ENCODE measurements at places on chromosomes 12 and 14. TPM values are rescaled to one million over a fixed set of nuclear protein-coding genes. Genes with fewer than 3 reads are reported as not detected.

Gene EFCAB11
- polyA plus RNA-seq: 7.9 TPM

Gene PHLDA1
- 6.6 TPM for polyA plus RNA-seq

Gene REP15
- not detected for polyA plus RNA-seq

Gene PAX9
- not detected for polyA plus RNA-seq

Gene LIN7A
- polyA plus RNA-seq: 36.4 TPM

Gene WBP11
- 11.2 TPM for polyA plus RNA-seq

Gene ADAM21
- polyA plus RNA-seq: 0.58 TPM

Gene HNRNPC
- polyA plus RNA-seq: 1,176 TPM

Gene KRT78
- polyA plus RNA-seq: not detected

Gene TMEM63C
- polyA plus RNA-seq: 14.6 TPM

Gene RECQL
- 28.8 TPM for polyA plus RNA-seq

Gene ATG2B
- polyA plus RNA-seq: 17.9 TPM

Gene IFNG-AS1
- polyA plus RNA-seq: not detected

Gene ZNF891
- polyA plus RNA-seq: 9.4 TPM

Gene PTPN6
- polyA plus RNA-seq: not detected
